Heart right ventricle (tissue), 16 donors: ENCODE measurements at places on chromosomes 7 and 10. TPM values are rescaled to one million over a fixed set of nuclear protein-coding genes. Genes with fewer than 3 reads are reported as not detected.

Gene NANOS1
- 12.6 TPM for total RNA-seq

Gene GNB2
- total RNA-seq, result 96.5 TPM

Gene GRM3
- total RNA-seq, result not detected

- peak; percentile 78 for DNase-seq
These were observed 164.3 kb downstream of the BTAF1 start for GRCh38 chr10:92087750-92088395.

- no peak for DNase-seq
These were observed 19.2 kb downstream of the ERCC6 start for GRCh38 chr10:49519717-49520116.

GRCh38 chr10:110744782-110745181, 100.6 kb downstream of the RBM20 start:
- DNase-seq, result no peak

DNA sequence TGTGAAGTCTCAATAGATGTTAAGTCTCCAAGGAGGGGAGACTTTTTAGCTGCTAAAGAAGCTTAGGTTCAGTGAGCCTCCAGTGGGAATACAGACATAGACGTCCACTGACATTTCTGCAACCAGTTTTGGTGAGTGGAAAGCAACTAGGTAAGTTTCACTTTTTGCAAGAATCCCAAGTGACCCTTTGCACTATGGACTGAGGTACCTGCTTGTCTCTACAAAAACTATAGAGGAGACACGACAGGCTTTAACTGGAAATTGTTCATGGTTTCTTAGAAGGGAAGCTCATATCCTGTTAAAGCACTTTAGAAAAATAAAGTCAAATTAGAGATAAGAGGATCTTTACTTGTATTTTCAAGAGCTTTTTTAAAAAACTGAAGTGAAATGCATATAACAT, 38.6 kb downstream of the GBF1 start:
- DNase-seq, result no peak

DNA sequence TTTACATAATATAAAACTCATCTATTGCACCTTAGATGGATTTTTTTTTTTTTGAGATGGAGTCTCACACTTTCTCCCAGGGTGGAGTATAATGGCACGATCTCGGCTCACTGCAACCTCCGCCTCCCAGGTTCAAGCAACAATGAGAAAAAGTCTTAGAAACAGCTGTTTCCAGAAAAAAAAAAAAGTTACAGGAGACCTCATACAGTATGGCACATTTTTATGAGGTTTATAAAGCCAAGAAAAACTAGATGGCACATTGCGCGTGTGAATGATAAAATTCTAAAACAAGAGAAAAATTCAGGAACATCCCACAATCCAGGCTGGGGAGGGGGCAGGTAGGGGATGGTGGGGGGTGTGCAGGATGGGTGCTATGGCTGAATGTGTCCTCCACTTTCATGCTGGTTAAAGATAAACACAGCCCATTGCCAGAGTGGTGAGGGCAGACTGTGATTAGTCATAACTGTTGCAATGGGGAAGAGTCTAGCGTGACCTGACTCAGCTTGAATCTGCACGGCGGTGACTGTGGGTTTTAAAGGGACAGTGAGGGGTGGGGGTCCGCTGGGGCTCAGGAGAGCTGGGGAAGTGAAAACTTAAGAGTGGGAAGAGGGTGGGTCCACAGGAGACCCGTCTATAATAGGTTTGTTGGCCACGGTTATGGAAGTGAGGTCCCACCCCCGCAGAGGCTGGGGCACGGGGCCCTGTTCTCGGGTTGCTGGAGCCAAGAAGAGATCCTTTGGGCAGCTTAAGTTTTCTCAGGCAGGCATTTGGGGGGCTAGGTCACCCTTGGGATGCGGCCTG, 11.9 kb upstream of the LRRC27 start:
- DNase-seq, result no peak

DNA sequence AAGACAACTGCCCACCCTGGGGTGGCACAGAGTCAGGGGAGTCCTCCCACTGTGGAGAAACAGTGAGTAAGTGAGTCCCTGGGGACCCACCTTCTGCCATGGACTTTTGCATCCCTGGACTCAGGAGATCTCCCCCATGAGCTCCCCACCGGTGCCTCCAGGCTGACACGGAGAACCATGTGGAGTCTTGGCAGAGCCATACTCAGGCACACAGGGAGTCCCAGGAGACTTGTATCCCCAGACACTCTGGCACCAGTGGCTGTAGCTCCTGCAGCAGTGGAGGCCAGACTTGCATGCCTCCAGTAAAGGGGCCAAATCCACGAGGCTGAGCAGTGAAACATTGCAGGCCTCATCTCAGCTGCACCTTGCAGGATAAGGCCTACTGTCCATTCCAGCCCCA, 791.4 kb downstream of the PCDH15 start:
- no peak for DNase-seq

- no peak for DNase-seq
These were observed 9.9 kb downstream of the SMURF1 start for GRCh38 chr7:99133766-99134564.

DNA sequence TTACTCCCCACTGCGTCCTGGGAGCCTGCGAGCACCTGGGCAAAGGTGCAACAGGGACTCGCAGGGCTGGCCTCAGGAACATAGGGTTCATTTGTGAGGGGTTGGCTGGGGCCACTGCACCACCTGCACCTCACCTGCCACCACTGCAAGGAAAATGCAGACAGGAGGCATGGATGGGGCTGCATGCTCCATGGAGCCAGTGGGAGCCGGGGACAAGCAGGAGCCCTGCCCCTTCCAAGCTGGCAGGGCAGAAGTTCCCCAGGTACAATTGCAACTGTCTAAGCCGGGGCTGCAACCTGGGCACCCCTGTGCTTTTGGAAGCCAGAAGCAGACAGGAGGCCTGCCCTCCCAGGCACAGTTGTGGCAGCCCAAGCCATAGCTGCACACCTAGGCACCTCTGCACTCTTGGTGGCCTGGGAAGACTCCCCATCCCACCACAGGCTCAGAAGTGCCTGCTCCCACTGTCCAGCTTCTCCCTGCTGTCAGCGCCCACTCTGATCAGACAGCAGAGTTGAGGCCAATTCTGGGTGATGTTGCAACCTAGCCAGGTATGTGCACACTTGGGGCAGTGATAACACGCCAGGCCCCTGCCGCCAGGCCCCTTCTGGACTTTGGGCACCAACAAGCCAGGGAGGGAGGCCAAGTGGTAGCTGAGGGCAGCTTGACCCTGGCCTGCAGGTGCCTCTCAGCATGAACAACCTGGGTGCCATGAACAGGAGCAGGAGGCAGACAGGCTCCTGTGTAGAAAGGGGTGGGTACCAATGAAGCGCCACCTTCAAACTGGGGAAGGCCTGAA, 58.2 kb downstream of the TMEM106B start:
- DNase-seq, result no peak

- peak; percentile 75 for DNase-seq
These were observed 121.4 kb downstream of the TCF7L2 start for GRCh38 chr10:113071446-113071845.

- DNase-seq, result no peak
These were observed 55.4 kb downstream of the CAMK2B start for GRCh38 chr7:44269943-44270493.

DNA sequence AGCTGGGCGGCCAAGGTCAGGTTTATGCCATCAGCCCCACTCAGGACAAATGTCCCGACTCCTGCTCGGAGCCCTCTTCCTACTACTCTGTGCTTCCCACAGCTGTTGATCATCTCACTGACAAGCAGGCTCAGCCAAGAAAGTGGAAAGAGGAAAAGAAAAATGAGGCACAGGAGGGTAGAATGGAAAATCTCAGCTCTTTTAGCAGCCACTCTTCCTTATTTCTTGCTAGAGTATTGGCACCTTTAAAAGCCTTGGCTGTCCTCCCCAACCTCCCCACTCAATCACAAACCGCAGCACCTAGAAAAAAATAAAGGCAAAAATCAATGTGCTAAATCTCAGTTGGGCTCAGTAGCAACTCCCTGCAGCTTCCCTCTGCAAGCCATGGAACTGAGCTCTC, 35.3 kb upstream of the AGK start:
- no peak for DNase-seq

- peak; percentile 29 for DNase-seq
These were observed 48.3 kb upstream of the FAM171A1 start for GRCh38 chr10:15419279-15419874.

DNA sequence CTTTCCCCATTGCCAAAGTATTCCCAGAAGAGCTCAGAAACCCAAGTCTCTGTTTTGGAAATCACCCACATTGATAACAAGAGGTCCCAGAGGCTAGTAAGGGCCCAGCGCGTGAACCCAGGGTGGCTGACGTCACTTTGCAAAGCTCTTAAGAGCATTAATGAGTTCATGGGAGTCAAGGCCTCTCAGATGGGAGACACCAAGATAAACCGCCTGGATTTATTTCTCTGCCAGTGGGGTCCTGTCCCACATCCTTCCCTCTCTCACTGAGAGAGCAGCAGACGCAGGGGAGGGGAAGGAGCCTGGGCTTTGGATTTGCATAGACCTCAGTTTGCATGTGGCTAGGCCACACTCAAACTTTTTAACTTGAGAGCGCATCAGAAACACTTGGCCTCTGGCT, 184.8 kb upstream of the PDE1C start:
- peak; percentile 40 for DNase-seq
